Large intestine (tissue), 12 donors: ENCODE measurements at places on chromosomes 13 and 19.
A peak's percentile ranks its signal among the peaks of the same experiment; 100 is the strongest.

- DNase-seq: no peak
Measured at GRCh38 chr13:77506874-77507273, 28.6 kb upstream of the SCEL start.

DNA sequence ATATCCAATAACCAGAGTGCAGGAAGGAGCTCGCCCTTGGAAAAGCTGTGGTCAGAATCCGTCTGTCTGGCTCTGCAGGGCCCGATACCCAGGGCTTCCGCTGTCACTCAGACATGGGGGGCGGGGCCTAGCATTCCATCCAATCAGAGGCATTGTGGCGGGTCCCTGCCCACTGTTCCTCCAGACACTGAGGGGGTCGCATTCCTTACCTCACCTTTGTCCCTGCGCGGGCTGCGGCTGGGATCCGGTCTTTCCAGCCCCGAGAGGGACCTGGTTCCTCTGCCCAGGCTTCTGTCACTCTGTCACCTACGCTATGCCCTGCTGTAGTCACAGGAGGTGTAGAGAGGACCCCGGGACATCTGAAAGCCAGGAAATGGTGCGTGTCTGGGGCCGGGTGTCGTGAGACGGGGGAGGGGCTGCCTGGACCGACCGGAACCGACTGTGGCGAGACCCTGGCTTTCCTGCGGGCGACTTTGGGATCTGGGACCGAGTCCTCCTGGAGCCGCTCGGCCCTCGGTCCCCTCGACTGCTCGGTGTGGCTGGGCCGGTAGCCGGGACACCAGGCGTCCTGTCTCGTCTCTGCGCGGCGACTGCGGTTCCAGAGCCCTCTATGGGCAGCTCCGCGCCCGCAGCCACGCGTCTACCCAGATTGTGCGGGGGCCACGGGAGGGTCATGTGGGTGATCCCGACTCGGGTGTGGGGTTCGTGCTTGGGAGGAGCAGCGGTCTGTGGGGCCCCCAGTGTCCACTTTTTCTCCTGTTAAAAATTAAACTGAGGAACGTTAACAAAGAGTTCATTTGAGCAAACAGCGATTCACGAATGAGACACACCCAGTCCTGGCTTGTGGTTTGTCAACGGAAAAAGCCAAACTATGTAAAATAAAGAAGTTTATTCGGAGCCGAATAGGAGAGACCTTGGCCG is at the start of gene ZNF69:
Gene ZNF69 (plus strand): TSS at position 172 of the 921 bp plus-strand sequence. CDS start 142 bp downstream, at position 314.
- peak; percentile 93 for DNase-seq

DNA sequence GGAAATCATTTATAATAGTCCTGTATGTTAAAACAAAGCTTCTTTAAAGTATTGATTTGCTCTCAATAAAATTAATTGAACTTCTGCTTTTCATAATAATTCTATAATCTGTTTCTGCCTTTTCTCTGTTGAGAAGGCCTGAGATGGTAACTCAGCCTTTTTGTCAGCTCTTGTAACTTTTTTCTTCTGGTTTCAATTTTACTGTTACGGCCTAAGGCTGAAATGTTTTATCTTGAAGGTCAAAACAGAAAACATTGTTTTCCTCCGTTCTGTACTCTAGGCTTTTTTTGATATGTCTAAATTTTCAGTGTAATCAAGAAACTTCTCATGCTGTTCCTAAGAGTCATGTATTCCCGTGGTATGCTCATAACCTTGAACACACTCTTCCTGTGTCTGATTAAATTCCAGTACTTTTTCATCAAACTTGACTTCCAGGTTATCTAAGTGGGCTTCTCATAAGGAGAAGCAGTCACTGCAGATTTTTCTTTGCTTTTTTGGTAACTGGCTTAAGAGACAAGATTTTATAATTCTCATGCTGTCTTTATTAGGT is 7.6 kb upstream of the NAXD start:
- no peak for DNase-seq

DNA sequence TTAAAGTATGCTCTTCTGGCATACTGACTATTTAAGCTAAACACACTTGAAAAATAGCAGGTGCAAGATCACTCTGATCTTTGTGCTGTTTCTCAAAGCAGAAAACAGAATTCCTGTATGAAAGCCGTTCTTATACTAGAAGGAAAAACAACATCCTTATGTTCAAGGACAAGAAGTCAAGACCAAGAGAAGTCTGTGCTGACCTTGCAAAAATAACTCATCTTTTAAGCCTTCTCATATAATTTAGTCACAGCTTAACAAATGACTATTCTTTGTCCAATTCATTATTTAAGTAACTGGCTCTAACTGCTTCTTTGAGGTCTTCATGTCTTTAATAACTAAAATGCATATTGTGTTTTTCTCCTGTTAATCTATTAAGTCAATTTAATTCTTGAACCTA is 2750.2 kb upstream of the PCDH20 start:
- DNase-seq: no peak

GRCh38 chr13:57418067-57418677 is 213.4 kb upstream of the PCDH17 start:
- DNase-seq: no peak

DNA sequence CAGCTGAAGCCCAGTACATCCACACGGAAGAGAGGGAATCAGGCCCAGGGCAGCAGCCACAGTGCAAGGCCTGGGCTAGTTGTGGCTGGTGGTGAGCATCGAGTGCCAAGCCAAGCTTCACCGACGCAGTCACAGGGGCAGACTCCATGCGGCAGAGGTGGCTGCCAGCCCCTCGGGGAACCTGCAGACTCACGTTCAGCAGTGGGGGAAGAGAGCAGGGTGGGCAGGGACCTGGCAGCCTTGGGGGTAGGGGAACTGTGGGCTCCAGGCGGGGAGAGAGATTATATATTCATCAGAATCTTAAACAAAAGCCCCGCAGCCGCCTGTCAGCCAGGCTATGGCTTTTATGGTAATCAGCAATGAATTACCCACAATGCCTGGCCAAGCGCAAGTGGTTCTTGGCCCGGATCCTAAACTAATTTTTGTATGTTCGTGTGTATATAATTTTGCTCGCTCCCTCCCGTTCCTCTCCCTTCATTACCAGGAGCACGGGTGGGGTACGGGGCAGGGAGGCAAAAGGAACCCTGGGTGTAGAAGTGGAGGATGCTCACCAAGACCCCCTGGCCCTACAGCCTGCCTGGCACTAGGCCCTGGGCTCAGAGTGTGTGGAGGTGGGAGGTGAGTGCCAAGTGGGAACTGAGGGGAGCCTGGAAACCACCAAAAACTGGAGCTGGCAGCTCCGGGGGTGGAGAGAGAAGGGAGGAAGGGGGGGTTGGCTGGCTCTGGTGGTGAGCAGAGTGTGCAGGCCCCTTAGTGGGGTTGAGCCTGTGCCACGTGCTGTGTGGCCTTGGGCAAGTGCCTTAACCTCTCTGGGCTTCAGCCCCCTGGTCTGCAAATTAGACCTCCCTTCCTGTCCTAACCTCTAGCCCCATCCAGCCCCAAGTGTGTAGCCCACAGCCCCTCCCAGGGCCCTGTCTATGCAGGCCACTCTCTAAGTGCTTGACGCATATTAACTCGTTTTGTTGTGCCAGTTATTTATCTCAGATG is 31.9 kb downstream of the PTPRS start:
- DNase-seq: peak; percentile 42

DNA sequence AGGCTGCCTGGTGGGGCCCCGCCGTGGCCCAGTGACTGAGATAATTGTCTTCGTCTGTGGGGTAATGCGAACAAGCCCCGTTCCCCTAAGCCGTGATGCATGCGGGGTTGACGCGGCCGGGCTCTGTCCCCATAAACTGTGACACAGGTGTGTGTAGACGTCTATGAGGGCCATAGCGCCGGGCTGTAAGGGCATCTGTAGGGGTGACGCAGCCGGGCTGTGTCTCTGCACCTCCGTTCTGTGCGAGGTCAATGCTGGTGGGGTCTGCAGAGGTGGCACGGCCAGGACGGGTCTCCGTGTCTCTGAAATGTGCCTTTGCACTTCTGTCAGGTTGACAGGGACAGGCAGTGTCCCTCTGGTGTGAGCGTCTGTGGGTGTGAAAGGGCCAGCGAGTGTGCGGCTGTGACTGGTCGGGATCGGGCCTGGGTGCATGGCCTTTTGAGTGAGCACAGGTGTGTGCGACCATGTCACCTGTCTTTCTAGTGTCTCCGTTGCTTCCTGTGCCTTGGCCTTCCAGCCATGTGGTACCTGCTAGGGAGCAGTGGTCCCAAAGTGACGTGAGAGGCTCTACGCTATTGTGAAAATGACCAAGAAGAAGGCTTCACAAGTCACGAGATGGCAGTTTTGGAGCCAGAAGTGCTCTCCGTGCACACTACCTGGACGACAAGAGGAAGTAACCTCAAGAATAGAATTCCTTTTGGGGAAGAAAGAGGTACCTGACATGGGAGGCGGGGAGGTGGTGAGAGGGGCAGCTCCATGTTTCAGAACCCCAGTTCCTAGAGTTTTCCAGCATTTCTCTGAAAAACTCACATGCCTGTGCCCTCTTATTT is 16.4 kb upstream of the ZNF331 start:
- DNase-seq: no peak
